ENCODE measurements at places on chromosomes 1 and 21.

DNA sequence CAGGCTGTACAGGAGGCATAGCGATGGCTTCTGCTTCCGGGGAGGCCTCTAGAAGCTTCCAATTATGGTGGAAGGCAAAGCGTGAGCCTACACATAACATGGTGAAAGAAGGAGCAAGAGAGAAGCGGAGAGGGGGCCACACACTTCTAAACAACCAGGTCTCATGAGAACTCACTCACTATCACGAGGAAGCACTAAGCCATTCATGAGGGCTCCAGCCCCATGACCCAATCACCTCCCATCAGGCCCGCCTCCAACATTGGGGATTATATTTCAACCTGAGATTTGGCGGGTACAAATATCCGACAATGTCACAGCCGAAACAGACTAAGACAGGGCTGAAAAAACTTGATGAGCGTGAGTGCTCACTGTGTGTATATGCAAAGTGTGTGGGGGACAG lies 89.3 kb upstream of the CNIH3 start:
- no peak for DNase-seq

- no peak for DNase-seq
These were observed 64.8 kb upstream of the BACH1 start for GRCh38 chr21:29233611-29234540.

DNA sequence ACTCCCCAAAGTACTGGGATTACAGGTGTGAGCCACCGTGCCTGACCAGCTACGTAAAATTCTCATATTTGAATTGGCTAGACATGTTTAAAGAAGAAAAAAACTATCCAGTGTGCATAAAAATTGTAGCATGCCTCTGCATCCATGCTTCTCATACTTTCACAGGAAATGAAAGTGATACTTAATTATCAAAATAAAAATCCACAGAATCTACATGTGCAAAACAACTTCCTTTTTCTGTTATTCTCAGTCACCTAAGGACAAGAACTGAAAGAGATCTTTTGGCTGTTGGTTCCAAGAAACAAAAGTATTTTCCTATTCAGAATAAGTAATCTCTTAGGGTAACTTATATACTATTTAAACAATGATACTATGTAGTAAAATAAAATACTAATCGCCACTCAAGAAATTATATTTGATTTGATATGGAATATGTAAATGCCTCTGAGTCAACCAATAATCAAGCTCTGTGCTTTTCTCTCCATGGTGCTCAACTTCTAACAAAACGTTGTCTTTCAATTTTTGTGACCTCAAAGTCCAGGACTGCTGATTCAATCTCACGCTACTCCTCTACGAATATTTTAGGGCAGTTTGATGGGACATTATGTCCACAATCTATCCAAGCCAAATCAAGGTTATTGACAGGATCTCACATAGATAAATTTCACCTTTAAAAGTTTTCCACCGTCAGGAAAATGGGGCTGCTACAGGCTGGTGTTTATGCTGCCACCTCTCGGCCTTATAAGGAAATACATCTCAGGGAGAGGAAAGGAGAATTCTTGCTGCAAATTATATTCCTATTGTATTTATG lies 102.7 kb downstream of the ZNF281 start:
- DNase-seq = no peak

DNA sequence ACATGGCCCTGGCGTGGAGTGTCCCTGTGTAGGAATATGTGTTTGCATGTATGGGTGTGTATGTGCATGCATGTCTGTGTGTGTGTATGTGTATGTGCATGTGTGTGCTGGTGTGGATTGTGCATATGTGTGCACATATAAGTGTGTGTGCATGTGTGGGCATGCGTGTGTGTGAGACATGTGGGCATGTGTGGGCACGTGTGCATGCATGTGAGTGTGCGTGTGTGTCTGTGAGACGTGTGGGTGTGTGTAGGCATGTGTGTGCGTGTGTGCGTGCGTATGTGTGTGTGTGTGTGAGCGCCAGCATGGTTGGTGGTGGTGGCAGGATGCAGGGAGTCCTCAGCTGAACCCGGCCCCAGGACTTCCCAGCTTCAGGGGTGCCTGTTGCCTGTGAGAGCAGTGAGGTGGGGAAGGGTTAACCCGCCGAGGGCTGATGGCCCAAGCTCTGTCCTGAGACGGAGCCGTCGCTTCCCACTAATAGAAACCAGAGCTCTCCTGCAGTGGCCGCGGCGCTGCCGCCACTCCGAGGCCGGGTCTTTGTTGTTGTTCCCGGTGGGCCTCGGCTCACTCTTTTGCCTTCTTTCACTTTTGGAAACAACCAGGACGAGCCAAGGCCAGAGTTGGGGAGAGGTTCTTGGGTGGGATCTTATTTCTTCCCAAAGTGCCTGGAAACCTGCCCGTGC lies 143.6 kb upstream of the ARHGEF16 start:
- no peak for DNase-seq

GRCh38 chr1:207497941-207498340 lies 2.0 kb downstream of the CR1 start:
- no peak for DNase-seq

GRCh38 chr1:89698624-89699023 lies 65.7 kb downstream of the LRRC8C start:
- no peak for DNase-seq

GRCh38 chr1:76203127-76203526 lies 128.6 kb downstream of the ST6GALNAC3 start:
- DNase-seq = no peak

GRCh38 chr1:185696422-185697150 lies 37.6 kb upstream of the HMCN1 start:
- DNase-seq = no peak

DNA sequence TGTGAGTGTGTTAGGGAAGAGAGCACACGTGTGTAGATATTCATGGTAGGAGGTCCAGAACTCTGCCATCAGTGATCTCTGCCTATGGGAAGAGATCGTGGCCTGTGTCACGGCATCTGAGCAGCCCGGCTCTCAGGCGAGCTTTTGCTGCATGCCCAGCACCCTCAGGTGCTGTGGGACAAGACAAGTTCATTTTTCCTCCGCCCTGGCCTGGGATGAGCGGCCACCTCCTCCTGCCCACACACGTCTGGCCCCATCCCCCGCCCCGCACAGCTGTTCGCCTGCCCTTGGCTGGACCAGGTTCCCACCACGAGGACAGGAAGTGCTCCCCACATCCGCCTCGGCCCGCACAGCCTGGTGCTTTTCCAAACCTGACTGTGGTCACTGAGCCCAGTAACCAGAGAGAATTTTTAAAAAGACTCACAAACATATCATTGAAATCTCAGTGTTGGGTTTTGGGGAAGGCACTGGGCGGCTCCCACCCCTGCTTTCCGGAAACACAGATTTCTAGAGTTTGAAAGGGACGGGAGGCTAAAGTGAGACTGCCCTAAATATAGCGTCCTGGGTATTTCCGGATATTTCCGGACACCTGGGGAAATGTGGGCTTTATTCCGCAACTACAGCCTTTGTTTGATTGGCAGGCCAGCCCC lies 18.0 kb downstream of the BMP8A start:
- no peak for DNase-seq

DNA sequence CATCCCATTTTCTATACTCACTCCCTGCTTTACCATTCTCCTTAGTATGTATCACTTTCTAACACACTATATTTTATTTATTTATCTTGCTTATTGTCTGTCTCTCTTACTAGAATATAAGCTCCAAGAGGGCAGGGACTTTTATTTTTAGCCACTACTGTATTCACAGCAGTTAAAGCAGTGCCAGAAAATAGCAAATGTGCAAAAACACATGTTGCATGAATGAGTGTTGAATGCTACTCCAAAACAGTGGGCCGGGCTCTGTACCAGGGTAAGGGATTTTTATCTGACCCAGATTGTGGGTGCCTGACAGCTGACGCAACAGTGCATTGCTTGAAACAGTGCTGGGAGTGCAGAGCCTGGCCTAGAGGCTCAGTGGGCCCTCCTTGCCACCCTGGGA lies 24.7 kb downstream of the COL16A1 start:
- DNase-seq = no peak

DNA sequence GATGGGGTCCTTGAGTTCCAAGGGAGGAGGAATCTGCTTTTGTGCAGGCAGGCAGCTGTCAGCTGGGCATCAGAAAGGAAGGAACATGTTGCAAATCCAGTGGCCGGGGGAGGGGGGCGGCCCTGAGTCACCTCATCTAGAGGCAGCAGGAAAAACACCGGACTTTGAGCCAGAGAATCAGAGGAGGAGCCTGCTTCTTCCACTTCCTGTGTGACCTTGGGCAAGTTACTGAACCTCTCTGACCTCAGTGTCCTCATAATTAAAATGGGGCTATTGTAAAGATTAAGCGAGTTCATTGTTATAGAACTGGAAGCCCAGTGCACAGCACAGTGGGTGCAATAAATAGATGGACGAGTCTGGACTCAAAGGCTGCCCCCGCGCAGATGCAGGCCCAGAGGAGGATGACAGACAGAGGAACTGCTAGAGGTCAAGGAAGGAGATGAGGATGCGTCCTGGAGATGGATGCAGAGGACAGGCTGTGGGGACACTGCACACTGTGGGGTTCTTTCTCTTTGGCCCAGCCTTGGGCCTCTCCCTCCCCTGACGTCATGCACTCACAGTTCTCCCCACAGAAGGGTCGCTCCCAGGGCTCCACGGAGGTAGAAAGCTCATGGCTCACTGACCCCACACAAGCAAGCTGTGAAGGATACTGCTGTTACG lies 714.3 kb downstream of the MATN1 start:
- no peak for DNase-seq

- DNase-seq = no peak
These were observed 50.7 kb downstream of the LRIG2 start for GRCh38 chr1:113123737-113124136.

GRCh38 chr1:221327954-221328353 lies 413.9 kb downstream of the DUSP10 start:
- no peak for DNase-seq

GRCh38 chr1:241645199-241645598 lies 5.0 kb upstream of the CHML start:
- no peak for DNase-seq

DNA sequence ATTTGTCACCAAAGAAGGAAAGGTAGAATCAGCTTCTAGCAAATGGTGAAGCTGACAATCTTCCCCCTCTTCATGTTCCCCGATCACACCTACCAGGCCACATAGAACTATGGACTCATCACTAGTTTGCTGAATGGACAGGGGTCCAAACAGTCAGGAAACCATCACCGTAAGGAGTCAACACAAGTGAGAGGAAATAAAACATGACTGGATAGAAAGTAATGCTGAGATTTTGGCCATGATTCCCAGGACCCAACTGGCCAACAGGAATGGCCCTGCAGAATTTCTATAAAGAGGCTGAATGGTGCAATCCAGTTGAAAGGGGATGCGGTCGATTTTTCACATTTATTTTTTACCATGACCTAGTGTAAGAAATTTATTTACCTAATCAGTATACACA lies 10.7 kb downstream of the DDAH1 start:
- no peak for DNase-seq

- no peak for DNase-seq
These were observed 94.3 kb upstream of the CD55 start for GRCh38 chr1:207227131-207227630.

- DNase-seq = no peak
These were observed 3.4 kb downstream of the AGPAT3 start for GRCh38 chr21:43868461-43868860.

GRCh38 chr21:27648560-27648959 lies 681.7 kb upstream of the ADAMTS5 start:
- DNase-seq = no peak

DNA sequence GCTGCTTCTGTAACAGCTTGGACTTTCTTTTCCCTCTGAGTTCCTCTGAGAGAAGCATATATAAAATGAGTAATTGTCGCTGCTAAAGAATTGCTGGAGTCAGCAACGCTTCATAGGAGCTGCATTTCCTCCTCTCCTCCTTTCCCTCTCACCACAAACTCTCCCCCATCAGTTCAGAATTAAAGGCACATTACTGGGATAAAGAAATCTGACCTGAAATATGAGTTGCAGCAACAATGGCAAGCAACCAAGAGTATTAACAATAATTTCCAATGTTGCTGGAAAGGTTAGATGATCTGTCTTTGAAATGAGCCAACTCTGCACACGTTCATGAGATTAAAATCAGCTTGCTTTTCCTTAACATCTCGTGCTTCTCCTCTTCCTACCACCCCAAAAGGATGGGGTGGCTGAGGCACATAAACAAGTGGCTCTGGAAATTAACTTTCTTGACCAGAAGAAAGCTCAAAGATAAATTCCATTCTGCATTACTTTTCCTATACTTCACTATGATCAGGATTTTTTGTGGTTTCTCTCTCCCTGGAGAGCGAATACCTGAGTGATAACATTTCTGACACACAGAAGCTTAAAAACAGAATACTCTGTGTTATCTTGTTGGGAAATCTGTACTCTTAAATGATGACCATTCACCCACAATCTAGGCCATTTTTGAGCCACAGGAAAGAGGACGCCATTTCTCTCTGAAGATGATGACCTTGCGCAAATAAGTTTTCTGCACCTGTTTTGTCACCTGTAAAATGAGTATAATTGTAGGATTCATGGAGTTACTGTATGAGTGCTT lies 90.2 kb downstream of the TGFBR3 start:
- DNase-seq = no peak

DNA sequence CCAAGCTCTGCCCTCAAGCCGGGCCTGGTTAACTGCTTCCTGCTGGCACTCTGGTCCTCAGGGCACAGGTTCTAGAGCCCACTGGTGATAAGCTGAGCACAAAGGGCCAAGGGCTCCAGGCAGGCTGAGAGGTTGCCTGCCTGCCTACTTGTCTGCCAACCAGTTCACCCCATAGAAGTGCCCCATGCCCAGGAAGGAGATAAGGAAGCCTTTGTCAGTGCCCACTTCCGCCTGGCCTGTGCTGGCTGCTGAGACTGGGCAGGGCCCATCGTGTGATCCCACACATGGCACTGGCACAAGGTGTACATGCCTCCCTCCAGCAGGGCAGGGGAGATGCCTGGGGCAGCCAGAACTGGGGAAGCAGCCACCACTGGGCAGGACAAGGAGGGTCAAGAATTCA lies 24.1 kb downstream of the SLC9A1 start:
- DNase-seq = no peak

GRCh38 chr1:72757843-72758242 lies 475.5 kb upstream of the NEGR1 start:
- DNase-seq = no peak

GRCh38 chr1:231678011-231678432 lies 51.4 kb downstream of the DISC1 start:
- no peak for DNase-seq

- DNase-seq = no peak
These were observed 1.4 kb downstream of the PINK1 start for GRCh38 chr1:20634594-20635084.

DNA sequence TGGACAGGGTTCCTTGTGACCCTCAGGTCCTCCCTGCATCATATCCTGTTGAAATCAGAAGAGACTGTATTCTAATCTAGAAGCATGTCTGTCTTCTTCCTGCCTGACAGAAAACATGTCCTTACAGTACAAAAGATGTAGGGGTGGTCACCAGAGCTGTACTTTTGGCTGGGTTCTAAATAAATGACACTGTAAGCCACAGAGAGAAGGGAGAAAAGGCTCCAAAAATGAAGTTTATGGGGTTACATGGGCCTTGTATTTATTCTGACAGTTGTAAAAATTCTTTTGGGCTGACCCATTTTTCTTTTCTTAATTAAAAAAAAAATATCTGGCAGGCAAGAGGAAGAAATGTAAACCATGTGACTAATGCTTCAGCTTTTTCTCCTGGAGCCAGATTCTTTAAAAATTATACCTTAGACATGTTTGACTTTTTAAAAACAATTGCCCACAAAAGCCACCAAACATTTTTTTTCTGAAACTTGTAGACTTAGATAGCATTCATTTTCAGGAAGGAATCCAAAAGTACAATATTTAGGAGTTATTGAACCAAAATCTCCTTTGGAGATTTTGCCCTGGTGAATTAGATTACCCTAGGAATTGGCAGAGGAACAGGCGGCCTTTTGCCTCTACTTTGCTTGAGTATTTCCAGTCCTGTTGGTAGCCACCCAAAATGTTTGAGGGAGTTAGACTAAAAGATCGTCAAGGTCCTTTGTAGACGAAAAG lies 17.1 kb downstream of the RGL1 start:
- DNase-seq = no peak
